IPS DF 6.9 (cell line): ENCODE measurements at places on chromosomes 16 and 17.

DNA sequence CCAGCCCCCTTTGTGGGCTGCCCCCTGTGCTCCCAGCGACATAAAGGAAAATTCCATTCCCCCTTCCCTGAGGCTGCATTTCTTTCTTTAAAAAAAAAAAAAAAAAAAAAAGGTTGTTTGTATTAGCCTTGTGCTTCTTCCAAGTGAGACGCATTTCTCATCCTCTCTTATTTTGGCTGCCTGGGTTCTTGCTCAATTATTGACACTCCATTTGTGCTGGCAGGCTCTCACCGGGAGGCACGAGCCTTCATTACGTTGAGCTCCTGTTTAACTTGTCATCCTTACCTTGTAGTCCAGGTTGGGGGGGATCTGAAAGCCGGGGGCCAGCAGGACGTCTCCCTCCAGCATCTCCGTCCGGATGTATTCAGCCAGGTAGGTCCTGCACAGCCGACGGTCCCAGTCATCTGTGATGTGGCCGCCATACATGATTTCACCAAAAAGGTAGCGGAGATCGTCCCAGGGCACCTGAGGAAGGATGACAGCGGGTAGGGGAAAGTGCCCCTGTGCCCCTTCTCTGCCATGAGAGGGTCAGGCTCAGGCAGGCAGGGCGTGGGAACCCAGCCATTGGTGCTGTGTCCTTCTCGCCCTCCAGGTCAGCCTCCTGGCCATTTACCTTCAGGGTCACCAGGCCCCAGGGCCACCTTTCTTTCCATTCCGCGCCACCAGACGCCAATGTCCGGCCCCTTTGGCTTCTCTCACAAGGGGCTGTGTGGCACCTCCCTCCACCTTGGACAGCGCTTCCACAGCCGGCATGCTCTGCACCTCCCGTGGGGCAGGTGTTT lies 50.6 kb downstream of the PGS1 start:
- DNase-seq, result no peak

DNA sequence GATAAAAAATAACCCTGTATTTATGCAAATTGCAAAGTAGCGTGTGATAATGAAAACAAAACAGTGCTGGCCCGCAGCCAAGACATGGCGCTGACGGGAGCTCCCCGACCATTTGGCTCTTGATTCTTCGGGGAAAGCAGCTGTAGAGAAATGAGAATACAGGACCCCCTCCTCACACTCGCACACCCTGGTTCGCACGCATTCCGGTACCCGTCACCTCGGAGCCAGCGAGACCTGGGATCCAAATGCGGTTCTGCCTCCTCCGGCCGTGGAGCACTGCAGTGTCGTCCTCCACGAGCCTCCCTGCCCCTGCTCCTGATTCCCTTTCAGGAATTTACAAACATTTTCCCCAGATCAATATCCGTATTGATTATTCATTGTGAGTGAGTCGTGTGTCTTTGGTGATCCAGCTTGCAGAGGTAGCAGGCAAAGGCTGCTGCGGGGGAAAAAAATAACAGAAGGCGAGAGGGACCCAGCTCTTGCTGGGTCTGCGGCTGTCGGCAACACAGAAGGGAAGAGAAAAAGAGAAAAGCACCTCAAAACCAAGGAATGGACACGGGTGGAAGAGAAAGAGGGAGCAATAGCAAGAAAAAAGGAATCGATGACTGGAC lies 184.1 kb upstream of the ZFHX3 start:
- DNase-seq, result no peak

- DNase-seq, result no peak
Measured at GRCh38 chr16:28826141-28826540, 3.3 kb downstream of the ATXN2L start.

DNA sequence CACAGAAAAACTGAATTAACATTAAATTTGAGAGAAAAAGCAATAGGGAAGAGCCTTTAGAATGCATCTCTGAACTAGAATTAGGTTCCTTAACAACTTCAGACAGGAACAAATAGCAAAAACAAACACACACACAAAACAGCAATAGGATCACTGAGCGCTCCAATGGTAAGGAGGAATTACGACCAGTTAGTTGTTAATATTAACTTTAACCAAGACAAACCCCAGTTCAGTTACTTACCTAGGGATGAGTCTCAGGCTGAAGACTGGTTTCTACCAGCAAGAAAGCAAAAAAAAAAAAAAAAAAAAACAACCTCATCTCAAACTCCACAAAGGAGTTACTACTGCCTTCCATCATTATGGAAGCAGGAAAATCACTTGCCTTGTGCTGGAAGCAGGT lies 14.6 kb downstream of the DHRS7B start:
- no peak for DNase-seq

GRCh38 chr17:9522074-9522473 lies 53.5 kb downstream of the STX8 start:
- no peak for DNase-seq

DNA sequence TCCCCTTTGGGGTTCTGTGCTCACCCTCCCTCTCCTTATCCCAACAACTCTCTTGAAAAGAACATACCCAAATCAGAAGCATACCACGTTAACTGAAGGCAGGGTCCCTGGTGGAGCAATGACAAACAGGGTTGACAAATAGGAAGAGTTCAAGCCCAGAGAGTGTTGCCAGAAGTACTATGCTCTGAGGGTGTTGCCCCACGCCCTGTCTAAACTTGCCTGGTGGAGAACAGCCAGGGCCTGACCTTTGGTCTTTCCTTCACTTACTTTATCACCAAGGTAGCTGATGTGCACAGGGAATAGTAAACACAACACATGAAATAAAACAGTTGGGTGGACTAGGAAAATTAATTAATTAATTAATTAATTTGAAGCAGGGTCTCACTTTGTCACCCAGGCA lies 23.3 kb downstream of the ZNF75A start:
- DNase-seq, result no peak

DNA sequence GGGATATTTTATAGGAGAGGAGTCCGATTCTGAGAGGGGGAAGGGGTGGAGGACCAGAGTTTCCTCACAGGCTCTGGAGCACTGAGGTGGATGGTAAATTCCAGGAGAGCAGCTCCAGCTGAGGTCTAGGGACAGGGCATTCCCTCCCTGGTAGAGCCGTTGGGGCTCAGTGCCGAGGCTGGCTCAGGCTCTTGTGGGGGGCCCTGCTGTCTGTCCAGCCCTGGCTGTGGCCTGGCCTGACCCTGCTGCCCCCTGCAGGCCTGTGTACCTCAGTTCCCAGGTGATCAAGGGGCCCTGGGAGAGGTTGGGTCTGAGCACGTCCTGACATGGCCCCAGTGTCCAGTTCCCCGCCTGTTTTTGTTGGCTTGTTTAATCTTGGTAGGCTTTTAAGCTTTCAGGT lies 16.8 kb downstream of the ZNF750 start:
- DNase-seq, result no peak

GRCh38 chr16:10519929-10520868 lies 60.2 kb downstream of the EMP2 start:
- no peak for DNase-seq

DNA sequence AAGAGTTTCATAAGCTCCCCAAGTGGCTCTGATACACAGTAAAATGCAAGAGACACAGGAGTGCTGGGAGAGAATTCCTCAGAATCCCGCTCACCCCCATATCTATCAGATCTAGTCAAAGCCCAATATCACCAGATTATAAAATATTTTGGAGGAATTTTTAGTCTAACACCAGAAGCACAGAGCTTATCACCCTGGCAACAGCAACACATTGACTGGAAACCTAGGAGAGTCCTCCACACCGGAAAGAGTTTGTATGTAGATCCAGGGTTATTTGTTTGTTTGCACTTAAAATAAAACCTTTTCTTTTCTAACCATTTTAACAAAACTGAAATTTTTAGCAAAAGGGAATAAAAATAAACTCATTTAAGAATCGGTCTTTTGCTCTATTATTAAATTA lies 7.2 kb downstream of the SOX9 start:
- no peak for DNase-seq

- no peak for DNase-seq
Measured at GRCh38 chr16:15726715-15727114, 76.7 kb downstream of the NDE1 start.

- no peak for DNase-seq
Measured at GRCh38 chr17:68777243-68777855, 176.2 kb upstream of the FAM20A start.

DNA sequence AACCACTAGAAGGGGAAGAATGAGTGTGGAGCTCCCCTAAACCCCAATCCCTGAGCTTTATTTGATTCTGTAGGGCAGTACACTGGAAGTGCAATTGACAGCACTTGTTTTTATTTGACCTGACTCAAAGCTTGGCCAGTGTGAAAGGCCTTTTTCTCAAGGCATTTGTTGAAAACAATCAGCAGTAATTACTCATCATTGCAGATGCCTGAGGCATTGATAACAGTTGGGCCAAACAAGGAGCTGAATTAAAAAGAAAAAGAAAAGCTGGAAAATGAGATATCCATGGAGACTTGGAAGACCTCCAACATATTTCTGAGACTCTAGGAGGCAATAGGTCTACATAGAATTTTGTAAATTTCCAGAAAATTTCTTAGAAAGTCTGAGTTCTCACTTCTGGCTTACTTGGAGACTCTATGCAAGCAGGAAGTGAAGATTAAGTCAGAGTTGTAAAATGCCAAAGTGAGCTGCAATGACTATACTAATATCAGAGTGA lies 200.8 kb upstream of the KCNJ16 start:
- no peak for DNase-seq

DNA sequence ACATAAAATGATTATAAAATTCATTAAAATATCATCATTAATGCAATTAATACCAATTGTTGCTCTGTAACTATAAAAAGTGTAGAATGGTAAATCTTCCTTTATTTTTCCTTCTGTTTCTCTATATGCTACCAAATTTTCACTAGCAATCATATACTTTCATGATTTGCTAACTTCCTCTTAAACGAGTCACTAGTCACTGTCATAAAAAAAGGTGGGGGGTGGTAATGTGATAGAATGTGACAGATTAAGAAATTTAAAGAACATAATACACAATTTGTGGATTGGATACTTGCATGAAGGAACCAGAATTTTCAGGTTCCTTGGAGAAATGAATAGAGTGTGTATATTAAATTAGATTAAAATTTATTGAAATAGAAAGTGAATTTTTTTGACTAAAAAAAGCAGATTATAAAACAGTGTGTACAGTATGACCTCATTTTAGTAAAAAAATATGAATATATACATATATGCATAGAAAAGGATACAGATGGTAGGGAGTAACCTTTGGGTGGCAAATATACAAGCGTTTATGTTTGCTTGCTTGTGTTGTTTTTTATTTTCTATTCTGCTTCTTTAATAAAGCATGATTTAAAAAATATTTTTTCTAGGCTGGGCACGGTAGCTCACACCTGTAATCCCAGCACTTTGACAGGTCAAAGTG lies 56.7 kb upstream of the C17orf78 start:
- no peak for DNase-seq

DNA sequence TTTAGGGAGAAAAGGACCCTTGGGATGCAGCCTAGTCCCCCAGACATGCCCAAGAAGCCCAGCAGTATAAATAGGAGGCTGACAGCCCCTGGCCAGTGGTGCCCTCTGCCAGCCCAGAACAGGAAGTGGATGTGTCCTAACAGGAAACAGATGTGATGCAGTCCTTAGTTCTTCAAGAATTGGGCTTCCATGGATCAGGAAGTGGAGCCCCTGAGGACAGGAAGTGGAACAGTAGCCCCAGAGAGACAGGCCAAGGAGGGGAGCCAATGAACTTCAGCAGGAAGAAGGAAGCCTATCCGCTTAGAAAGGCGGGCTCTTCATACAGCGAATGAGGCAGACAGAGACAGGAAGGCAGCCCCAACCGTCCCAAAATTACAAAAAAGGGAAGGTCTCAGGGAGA lies 7.2 kb downstream of the CTF1 start:
- DNase-seq, result no peak

- DNase-seq, result no peak
Measured at GRCh38 chr17:60493847-60494321, 32.2 kb downstream of the APPBP2 start.
